ENCODE measurements at places on chromosomes 12 and 14.
A peak's percentile ranks its signal among the peaks of the same experiment; 100 is the strongest.

GRCh38 chr14:34605461-34605860 is 24.5 kb downstream of the SNX6 start:
- no peak for DNase-seq

DNA sequence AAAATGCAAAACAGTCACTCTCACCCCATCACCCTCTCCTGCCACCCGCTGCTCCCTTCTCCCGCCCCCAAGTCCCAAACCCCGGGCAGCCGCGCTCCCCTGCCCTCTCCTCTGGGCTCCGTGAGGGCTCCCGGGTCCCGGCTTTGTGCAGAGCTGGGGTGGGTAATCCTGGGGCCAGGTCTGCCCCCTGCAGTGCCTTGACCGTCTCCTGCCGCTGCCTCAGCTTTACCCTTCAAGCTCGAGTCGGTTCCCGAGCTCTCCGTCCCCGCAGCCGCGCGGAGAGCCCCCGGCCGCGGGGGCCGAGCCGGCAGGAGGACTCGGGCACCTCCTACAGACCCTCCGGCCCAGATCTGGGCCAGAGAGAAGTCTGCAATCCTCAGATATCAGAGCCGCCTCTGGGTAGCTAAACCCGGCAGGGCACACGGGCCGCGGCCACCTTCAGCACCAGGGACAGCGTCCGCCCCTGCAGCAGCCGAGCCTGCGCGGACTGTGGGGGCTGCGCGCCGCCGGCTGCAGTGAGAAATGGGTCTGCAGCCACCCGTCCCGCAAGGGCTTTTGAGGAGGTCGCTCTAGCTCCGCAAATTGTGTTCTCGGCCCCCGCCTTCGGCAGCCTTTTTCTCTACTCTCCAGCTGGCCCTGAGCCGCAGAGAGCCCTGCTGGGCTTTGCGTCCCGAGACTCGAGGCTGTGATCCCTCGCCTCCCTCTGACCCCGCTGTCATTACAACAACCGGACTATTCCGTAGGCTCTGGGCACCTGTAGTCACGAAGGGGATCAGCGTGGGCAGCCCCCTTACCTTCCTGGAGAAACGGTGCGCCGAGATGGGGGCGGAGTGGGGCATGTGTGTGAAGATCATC is 1.2 kb downstream of the PRMT8 start:
- DNase-seq = peak; percentile 83

DNA sequence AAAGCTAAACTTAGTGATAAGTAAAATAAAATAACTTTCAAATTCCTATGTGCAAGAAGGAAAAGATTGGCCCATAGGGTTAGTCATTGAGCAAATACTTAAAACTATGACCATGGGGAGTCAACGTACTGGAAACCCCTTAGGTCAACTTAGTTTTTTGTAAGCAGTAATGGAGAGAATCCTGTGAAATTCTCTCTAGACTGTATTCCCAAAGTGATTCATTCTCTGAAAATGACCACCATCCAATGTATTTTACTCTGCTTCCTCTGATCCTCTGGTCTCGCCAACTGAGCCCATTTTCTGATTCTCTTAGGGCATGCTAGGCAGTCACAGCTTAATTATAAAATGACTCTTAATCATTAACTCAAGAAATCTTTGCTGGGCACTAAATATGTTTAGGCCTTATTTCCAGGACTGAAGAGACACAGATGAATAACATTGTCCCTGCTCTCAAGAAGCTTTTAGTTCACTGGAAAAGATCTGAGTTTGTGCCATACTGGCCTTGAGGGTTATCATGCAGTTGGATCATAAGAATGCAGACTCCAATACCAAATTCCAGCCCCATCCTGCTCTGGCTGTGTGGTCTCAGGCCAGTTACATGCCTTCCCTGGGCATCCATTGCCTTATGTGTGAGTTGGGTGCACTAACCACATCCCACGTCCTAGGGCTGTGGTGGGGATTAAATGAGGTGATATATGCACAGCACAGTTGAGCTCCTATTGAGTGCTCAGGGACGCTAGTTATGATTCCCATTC is 732.4 kb downstream of the AACS start:
- no peak for DNase-seq

GRCh38 chr12:65611396-65611795 is 212.9 kb upstream of the HMGA2 start:
- no peak for DNase-seq

- DNase-seq = no peak
These were observed 258.9 kb downstream of the DPF3 start for GRCh38 chr14:72634691-72635616.

DNA sequence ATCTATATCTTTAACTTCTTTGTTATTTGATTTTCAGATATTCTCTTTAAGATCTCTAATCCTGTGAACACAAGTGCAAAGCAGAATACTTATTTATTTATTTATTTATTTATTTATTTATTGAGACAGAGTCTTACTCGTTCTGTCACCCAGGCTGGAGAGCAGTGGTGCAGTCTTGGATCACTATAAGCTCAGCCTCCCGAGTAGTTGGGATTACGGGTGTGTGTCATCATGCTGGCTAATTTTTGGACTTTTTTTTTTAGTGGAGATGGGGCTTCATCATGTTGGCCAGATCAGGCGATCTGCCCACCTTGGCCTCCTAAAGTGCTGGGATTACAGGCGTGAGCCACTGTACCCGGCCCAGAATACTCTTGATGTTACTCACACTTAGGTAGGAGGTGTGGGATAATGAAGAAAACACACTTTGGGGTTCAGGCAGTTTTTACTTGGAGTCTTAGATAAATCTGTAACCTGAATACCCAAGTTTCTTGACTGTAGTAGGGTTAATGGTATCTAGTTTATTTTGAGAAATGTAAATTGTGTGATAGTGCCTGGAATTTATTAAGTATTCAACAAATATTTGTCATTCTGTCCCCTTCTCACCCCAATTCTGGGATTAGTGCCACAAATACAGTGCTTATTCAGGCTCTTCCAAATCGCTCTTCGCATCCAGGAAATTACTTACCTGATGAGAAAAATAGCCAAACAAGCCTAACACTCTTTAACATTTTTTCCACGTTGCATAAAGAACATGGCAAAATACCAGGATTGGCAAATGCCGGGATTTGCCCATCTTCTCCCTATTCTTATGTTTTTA is 33.0 kb downstream of the METAP2 start:
- DNase-seq = no peak

GRCh38 chr12:106239241-106239950 is 8.4 kb downstream of the CKAP4 start:
- DNase-seq = no peak

All from left forelimb (tissue), 1 donor.